ENCODE measurements at places on chromosomes 11 and 22.

GRCh38 chr11:42410251-42410955 lies 901.4 kb upstream of the API5 start:
- DNase-seq, result no peak

GRCh38 chr11:87600938-87601337 lies 563.2 kb downstream of the TMEM135 start:
- no peak for DNase-seq

DNA sequence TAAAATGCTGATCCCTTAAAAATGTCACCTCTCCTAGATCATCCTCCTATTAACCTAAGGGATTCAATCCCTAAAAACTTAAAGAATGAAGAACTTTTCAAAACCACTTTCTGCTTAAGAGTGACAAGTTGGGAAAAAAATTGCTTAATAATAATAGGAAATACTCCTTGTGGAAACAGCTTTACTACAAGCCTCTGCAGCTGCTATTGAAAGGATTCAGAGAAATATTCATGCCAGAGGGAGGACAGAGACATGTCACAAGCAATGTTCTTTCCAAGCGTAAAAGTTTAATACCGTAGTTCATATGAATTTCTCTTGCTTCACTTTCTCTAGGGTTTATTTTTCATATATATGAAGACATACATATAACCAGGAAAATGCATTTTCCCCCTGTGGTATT lies 98.2 kb downstream of the ARHGAP20 start:
- DNase-seq, result no peak

GRCh38 chr11:5071799-5072198 lies 2.4 kb downstream of the OR52E1 start:
- no peak for DNase-seq

DNA sequence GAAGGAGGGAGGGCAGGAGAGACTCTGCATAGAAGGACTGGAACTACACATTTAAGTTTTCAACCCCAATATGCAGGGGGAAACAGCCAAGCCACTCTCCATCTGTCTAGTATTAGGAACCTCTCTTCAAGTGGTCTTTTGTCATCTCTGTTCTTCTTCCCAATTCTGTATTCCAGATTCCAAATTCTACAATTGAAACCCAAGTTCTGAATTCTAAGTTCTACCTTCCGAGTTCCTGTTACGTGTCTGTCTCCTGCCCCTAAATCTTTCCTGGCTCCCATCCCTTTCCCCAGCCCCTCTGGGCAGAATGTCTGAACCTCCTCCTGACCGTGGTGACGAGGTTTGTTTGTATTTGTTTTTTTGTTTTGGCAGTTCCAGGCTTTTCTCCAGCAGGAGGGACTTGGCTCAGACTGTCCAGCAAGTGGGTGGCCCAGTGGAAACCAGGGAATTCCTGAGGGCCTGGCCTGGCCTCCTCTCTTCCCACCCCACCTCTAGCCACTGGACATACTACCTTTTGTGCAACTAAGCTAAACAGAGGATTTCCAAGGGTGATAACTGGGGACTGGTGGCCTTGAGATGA lies 1.6 kb upstream of the THOC5 start:
- DNase-seq, result no peak

All from trophoblast cell (in vitro differentiated cells and primary cell).